A673 (cell line): ENCODE measurements at places on chromosomes 16 and 17. TPM values are rescaled to one million over a fixed set of nuclear protein-coding genes. Genes with fewer than 3 reads are reported as not detected.
A peak's percentile ranks its signal among the peaks of the same experiment; 100 is the strongest.

Gene RND2
- total RNA-seq = 5.5 and 6.7 TPM in 2 replicates

Gene KLHL11
- 10.8 and 12.0 TPM in 2 replicates for total RNA-seq

Gene CDT1
- total RNA-seq = 103 TPM in 2 replicates

Gene SGCA
- not detected in 2 replicates for total RNA-seq

GRCh38 chr17:15404106-15405057, 63.0 kb upstream of the TEKT3 start:
- H3K4me1 ChIP-seq = no peaks in the 10 kb centered on the region
- H3K27ac ChIP-seq = no peak overlapping the region
- H3K36me3 ChIP-seq = no peaks in the 10 kb centered on the region

DNA sequence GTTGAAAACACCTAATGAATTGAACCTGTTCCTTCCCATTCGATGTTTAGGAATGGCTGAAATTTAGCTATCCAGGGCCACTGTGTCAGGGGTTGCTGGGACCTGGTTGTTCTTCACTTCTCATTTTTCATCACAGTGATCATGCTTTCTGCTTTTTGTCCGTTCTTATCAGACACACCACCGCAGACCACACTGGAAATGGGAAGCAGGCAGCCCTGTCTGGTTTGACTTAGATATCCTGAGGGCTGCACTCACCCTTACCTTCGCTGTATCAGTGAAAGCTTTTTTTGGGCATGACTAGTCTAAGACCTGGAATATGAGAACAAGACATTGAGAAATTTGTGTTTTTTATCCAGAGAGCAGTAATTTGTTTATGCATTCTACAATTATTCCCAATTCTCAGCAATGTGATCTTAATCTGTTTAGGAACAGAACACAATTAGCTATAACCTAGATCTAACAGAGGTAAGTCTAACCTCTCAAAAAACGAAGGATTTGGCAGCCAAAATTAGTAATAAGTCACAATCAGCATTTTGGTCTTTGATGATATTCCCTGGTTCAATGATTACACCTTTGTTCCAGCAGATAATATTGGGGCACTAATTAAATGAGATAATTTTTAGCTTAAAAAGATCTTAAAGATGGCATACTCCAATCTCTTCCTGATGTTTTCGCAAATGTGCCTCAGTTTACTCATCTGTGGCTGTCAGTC, 126.0 kb upstream of the GOT2 start:
- no peak overlapping the region for H3K4me3 ChIP-seq
- H3K27me3 ChIP-seq = peaks cover 31% of the 10 kb centered on the region
- no peaks in the 10 kb centered on the region for H3K36me3 ChIP-seq
- no peak overlapping the region for H3K27ac ChIP-seq

GRCh38 chr17:69796078-69796477, 278.9 kb upstream of the KCNJ16 start:
- H3K4me1 ChIP-seq = no peaks in the 10 kb centered on the region
- H3K4me3 ChIP-seq = no peak overlapping the region
- no peaks in the 10 kb centered on the region for H3K27me3 ChIP-seq
- no peaks in the 10 kb centered on the region for H3K36me3 ChIP-seq
- H3K27ac ChIP-seq = no peak overlapping the region
- DNase-seq = no peak

DNA sequence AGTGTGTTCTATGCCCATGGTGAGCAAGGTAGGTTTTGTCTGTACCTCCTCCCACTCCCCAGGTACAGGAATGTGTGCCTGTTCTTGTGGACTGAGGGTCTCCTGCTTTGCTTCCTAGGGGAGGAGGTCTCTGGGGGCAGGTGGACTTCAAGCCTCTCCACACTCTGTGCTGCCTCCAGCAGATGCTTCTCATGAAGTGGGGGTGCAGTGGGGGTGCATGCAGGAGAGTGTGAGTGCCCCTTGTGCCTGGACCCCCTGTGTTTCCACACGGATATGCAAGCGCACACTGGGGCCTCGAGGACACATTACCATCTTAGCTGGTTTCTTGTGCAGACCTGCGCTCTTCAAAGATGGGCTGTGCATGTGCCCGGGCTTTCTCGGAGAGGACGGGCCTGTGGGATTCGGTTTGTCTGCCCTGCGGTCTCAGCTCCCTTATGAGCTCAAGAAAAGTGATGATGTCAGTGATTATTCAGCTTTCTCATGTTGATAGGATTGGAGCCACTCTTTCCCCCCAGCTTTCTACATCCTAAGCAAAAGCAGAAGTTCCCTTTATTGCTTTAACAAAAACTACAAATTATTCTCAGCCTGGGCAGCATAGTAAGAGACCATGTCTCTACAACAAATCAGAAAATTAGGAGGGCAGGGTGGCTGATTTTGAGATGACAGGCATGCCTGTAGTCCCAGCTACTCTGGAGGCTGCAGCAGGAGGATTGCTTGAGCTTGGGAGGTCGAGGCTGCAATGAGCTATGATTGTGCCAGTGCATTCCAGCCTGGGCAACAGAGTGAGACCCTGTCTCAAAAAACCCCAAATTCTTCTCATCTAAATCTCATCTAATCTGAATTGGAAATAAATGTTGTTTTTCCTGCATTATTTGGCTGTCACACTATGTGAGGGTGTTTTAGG, 86.8 kb downstream of the RPTOR start:
- no peak for DNase-seq
- H3K4me1 ChIP-seq = no peaks in the 10 kb centered on the region
- H3K36me3 ChIP-seq = no peaks in the 10 kb centered on the region
- no peaks in the 10 kb centered on the region for H3K27me3 ChIP-seq
- H3K27ac ChIP-seq = no peak overlapping the region
- H3K4me3 ChIP-seq = no peak overlapping the region

- peak; percentile 84 for DNase-seq
- peak overlapping the region; percentile 10 for H3K4me3 ChIP-seq
- peak overlapping the region; percentile 30 for H3K27ac ChIP-seq
- no peaks in the 10 kb centered on the region for H3K27me3 ChIP-seq
Measured at GRCh38 chr17:17792551-17793377, 44.0 kb downstream of the SREBF1 start.

DNA sequence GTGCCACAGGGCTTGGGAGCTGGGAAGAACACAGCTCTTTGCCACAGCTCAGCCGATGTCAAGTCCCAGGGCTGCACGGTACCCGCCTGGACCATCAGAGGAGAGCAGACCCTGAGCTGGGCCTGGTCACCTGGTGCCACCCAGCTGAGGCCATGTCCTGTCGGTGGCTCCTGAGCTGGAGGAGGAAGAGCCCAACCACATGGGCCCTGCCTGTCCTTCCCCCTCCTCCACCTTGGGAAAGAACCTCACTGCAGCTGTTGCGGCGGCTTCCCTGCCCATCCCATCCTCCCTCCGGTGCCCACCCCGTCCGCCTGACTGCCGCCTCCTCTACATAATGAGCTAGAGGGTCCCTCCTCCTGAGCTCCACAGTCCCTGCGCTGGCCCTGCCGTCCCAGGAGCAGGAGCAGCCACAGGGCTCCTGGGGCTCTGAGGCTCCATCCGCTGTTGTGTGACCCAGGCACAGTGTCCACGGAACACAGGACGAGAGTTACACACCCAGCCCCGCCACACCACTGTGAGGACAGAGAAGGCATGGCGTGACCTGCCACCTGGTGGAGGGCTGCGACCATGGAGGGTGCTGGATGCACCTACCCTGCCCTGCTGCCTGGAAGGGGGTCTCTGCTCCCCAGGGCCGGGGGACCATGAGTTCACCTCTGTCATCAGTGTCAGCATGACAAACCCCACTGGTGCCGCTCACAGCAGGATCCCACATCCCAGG, 21.4 kb upstream of the CHMP6 start:
- no peaks in the 10 kb centered on the region for H3K27me3 ChIP-seq
- peaks cover 9% of the 10 kb centered on the region for H3K4me1 ChIP-seq
- no peak overlapping the region for H3K27ac ChIP-seq

DNA sequence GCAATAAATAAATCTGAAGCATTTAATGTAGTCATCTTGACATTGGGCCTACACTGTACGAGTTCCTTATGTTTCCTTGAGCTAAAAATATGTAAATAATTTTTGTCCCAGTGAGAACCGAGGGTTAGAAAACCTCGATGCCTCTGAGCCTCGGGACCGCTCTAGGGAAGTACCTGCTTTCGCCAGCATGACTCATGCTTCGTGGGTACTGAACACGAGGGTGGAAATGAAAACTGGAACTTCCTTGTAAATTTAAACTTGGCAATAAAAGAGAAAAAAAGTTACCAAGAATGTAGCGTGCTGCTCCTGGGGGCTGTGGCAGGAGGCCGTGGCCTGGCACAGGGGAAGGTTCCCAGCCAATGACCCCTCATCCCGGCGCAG, 74.1 kb downstream of the SOCS1 start:
- H3K36me3 ChIP-seq = no peaks in the 10 kb centered on the region
- no peaks in the 10 kb centered on the region for H3K27me3 ChIP-seq
- DNase-seq = no peak
- H3K4me3 ChIP-seq = no peak overlapping the region
- H3K27ac ChIP-seq = no peak overlapping the region

GRCh38 chr17:28571361-28572122, at the start of gene PIGS:
Gene PIGS (minus strand): TSS chr17:28571524. CDS start chr17:28571496, 28 bp downstream.
- H3K4me3 ChIP-seq = peak within 1 kb of the TSS; percentile 81
- peak; percentile 97 for DNase-seq
- peak within 1 kb of the TSS; percentile 65 for H3K27ac ChIP-seq
- no peaks in the 10 kb centered on the region for H3K27me3 ChIP-seq

GRCh38 chr16:46693598-46693997, 4.1 kb downstream of the ORC6 start:
- H3K4me3 ChIP-seq = no peak overlapping the region
- no peak for DNase-seq
- peaks cover 67% of the 10 kb centered on the region for H3K36me3 ChIP-seq
